ENCODE measurements at places on chromosomes 5 and 9.

DNA sequence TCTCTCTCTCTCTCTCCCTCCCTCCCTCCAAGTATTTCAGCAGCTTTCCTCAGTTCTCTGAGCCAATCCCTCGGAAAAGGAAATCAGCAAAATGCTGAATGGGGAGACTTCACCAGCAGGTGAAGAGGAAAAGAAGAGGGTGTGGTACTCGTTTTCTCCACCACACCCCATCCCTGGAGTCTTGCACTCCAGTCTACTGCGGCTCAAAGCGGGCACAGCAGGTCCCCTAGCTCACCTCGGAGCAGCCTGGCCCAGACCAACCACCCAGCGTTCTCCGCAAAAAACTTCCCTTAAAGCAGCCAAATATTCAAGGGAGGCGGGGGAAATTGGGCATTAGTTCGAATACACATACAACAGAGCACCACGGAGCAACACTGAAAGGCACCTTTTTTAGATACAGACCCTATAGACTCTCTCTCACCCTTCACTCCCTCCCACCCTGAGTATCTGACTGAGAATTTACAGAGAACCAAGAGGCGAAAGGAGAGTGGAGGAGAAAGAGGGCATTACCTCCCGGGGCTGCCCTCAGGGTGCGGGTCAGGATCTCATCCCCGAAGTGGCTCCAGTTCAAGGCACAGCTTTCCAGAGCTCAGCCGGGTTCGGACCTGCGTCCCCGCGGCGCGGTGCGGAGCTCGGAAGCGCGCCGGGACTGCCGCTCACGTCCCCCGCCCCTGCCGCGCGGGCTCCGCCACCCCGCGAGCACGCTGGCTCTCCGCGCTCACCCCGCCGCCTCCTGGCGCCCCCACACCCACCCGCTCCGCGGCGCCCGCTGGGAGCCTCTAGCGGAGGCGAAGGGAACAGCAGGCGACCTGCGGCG is 1638.5 kb upstream of the C9orf72 start:
- DNase-seq = no peak

DNA sequence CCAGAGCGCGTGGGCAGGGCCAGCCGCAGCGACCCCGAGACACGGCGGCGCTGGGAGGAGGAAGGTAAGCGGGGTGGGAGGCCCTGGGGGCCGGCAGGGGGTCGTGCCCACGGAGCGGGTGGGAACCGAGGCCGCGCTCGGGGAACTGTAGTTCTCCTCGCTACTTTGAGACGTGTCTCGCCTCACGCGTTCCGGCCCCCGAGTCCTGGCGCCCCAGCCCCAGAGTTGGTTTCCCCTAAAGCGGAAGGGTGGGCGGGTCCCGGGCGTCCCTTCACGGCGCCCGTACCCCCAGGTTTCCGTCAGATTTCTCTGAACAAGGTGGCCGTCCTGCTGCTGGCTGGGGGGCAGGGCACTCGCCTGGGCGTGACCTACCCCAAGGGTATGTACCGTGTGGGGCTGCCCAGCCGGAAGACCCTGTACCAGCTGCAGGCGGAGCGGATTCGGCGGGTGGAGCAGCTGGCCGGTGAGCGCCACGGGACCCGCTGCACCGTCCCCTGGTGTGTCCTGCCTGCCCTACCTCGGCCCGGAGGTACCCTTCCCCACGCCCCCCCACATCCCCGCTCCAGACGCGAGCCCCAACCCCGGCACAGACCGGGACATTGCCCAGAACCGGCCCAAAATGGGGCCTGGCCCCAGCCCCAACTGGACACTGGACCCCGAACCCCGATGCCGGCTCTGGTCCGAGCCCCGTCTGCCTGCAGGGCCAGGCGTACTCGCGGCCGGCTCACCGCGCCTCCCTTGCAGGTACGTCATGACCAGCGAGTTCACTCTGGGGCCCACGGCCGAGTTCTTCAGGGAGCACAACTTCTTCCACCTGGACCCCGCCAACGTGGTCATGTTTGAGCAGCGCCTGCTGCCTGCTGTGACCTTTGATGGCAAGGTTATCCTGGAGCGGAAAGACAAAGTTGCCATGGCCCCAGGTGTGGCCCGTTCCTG is 709 bp downstream of the UAP1L1 start:
- no peak for DNase-seq

DNA sequence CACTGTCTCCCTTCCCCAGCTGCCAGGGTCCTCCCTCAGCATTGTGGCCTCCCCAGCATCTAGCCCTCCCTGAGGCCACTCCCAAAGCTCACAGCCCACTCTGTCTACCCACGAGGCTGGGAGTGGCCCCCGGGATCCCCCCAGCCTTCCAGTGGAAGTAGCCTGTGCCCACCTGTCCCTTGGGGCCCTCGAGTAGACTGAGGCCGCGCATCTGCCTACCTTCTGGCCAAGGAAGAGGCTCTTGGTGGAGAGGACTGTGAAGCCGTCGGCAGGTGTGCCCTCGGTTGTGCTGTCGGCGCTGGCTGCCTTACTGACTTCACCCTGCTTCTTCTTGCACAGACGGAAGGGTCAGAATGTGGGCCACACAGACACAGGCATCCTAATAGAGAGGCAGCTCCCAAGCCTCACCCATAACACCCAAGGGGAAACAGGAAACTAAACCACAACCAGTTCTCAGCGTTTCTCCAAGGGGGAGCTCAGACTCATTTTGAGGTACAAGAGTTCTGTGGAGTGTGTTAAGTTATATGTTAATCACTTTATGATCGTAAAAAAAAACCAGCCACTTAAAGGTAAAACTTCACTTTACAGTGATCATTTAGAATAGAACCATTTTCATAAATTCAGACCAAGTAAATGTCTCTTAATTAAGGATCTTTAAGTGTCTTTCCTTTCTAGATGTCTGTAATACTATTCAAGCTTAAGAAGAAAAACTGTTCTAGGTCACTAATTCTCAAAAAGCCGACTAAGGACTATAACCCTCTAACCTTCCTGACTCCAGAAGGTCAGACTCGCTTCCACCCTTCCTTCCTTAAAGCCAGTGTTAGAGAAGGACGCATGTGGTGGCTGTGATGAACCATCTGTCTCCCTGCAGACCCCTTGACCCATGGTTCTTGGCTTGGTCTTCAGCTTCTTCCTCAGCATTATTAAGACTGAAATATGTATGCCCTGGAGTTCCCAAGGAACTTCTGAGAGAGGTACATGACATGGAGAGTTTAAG is 38.5 kb downstream of the MACROH2A1 start:
- DNase-seq = no peak

DNA sequence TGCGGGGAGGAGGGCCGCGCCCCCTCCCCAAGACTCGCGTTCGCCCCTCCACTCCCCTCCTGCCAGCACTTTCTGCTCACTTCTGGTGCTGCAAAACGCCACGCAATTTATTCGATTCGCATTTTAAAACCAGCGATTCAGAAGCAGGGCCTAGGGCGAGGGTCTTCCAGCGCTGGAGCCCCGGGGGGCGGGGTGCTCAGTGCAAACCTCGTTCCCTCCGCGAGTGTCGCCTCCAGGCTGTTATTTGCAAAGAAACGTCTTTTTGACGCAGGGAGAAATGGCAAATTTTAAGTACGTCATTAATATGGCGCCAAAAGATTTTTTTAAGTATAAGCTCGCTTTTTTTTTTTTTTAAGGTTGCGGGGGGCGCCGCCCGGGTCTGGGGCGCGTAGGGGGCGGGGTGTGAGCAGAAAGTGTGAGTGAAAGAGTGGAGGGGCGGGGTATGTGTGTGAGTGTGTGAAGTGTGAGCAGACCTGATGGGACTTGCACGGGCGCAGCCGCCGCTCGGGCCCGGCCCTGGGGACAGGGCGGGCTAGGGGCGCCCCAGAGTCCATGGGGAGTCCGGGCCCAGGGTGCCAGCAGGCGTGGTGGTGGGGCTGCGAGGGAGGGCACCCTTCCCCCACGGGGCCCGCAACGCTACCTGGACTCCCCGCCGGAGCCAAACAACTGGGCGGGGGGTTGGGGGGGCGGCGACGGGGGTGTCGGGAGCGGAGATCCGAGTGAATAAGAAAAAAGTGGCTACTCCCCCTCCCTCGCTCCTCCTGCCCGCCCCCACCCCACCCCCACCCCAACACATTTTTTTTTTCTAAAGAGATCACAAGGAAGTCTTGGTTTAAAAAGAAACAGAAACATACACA is at the start of gene JADE2:
Gene JADE2 (plus strand): TSS at position 845 of the 857 bp plus-strand sequence. CDS start 10,188 bp downstream, outside the sequence.
- peak; percentile 66 for DNase-seq

GRCh38 chr5:81353189-81353588 is 40.7 kb downstream of the ACOT12 start:
- DNase-seq = no peak

- DNase-seq = no peak
Measured at GRCh38 chr5:76642390-76643040, 19.3 kb upstream of the F2RL2 start.

DNA sequence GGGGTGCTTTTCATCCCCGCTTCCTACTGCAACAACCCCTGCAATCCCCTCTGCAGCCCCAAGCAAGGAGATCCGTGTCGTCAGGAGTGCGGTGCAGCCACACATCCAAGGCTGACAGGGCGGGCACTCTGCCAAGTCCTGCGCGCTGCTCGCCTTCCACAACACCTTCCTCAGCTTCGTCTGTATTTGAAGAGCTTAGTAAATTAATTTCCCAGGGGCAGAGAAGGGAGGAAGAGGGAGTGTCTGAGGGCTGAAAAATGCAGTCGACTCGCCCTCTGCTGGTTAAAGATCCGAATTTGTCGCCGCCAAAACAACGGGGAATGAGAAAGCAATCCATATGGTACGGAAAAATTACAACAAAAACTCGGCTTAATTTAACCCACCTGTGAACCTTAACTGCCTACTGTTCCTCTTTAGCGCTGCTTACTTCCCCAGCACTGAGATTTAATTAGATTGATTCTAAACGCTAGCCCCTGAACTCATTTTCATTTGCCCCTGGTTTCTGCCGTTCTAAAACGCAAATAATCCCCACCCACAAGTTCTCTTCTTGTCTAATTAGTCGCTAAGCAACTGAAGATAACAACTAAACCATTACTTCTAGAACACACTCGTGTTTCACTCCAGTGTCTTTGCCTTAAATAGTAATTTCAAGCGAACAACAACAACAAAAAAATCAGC is 10.9 kb upstream of the PCDHB1 start:
- DNase-seq = no peak

GRCh38 chr9:87193925-87194868 is 246.9 kb upstream of the GAS1 start:
- DNase-seq = no peak

- DNase-seq = no peak
Measured at GRCh38 chr5:77629509-77630113, 8.9 kb downstream of the OTP start.

GRCh38 chr5:39450487-39450886 is 25.7 kb upstream of the DAB2 start:
- DNase-seq = no peak

DNA sequence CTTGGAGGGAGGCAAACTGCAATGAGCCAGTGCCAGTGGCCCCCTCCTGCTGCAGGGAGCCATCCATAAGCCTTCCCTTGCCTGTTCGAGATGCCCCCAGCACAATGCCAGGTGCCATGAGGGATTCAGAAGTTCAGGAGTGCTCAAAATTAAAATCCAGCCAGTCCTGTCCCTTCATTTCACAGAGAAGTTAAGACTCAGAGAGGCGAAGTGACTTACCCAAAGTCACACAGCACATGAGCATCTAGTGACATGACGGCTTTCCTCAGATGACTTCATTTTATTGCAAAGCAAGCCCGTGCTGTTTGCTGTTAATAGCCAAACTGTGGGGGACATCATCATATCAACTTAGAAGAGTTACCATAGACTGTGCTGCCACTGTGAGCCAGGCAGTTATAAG is 69.3 kb upstream of the SAP30L start:
- DNase-seq = no peak

GRCh38 chr5:122701640-122702523 is 73.0 kb upstream of the SNX2 start:
- DNase-seq = no peak

- DNase-seq = no peak
Measured at GRCh38 chr5:33840927-33841547, 50.8 kb downstream of the ADAMTS12 start.

DNA sequence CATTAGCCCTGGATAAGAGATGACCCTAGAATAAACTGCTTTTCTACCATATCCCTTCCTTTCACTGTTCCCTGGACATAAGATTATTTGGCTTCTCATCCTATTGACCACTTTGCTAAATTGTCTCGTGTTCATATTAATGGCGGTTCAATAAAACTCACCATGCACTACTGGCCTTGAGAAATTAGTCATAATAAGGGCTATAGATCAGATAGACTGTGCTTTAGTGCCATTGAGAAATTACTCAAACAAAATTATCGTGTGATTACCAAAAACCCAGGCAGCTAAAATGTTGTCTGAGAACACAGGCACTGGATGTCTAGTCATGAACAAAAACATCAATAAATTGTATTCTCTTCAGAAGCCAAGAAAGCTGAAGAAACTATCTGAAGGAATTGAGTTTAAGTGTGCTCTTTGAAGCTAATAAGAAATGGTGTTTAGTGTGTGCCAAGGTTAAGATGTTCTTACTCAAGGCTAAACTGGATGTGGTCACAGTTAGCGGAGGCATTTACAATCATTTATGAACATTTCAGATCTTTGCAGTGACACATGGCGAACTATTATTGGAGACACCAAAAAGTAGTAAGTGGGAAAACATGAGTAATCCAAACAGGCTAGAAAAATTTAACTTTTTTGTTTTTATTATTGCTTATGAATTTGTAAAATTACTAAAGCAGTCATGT is 460.4 kb upstream of the RORB start:
- no peak for DNase-seq

- no peak for DNase-seq
Measured at GRCh38 chr9:107586493-107586892, 96.9 kb upstream of the KLF4 start.

DNA sequence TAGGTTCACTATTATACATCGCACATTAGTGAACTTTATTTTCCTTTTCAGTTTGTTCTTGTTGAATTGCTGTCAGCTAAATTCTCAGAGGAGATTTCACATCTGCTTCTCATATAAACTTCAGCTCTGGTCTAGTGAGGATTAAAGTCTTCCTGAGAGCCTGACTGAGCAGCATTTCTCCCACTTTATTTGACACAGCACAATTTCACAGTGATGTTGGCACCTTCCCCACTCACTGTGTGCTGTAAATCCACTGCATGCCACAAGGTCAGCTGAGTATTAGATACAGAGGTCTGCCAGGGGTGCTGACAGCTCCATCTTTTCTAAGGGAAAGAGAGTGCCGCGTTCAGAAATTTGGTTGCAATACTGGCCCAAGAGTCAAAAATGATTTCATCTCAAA is 567.4 kb downstream of the PRR16 start:
- no peak for DNase-seq

DNA sequence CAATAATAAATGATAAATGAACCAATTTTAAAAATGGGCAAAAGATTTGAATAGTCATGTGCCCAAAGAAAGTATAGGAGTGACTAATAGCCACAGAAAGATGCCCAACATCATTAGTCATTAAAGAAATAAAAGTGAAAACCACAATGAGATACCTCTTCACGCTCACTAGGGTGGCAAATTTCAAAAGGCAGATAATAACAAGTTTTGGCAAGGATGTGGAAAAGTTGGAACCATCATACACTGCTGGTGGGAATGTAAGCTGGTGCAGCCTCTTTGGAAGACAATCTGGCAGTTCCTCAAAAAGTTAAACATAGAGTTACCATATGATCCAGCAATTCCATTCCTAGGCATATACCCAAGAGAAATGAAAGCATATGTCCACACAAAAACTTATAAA is 1819.8 kb downstream of the MAT2B start:
- DNase-seq = no peak

- DNase-seq = no peak
Measured at GRCh38 chr5:134500699-134501430, 24.6 kb upstream of the JADE2 start.

- DNase-seq = no peak
Measured at GRCh38 chr9:134891713-134892112, 11.1 kb downstream of the FCN2 start.

GRCh38 chr5:68216245-68217046 is 890 bp downstream of the PIK3R1 start:
- DNase-seq = peak; percentile 31

All from stimulated activated CD8-positive, alpha-beta memory T cell treated with anti-CD3 and anti-CD28 coated beads, Interleukin-2, amount 100 ng/mL, for 1 hour (primary cell).